ENCODE measurements at places on chromosomes 12 and 14.

GRCh38 chr12:71036526-71036925 lies 116.0 kb upstream of the PTPRR start:
- no peak for DNase-seq

DNA sequence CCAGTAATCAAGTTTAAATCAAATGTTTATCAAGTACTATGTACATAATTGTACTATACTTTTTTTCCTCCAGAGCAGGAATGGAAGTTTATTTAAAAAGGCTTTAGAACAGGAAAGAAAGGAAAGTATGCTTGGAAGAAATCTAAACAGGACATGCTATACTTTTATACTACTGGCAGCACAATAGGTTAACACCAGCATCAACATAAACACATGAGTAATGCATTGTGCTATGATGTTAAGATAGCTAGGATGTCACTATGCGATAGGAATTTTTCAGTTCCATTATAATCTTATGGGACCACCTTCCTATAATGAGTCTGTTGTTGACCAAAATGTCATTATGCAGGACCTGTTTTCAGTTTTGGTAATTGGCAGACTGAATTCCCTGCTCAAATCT lies 41.5 kb upstream of the ANKS1B start:
- DNase-seq: no peak

DNA sequence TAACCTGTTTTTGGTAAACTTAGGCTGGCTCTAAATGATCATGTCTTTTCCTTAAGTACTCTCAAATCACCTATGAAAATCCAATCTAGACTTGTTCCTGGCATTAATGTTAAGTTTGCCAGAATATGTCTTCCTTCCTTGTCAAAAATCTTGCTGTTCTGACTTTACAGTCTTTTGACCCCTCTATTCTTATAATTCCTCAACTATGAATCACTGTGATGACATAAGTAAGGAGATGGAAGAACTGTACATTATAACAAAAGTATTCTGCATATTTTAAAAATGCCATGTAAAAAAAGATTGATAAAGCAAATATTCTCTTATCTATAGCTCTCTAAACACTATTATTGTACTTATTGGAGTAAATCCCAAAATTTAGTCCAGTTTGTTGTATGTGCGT lies 51.4 kb upstream of the BAZ1A start:
- no peak for DNase-seq

DNA sequence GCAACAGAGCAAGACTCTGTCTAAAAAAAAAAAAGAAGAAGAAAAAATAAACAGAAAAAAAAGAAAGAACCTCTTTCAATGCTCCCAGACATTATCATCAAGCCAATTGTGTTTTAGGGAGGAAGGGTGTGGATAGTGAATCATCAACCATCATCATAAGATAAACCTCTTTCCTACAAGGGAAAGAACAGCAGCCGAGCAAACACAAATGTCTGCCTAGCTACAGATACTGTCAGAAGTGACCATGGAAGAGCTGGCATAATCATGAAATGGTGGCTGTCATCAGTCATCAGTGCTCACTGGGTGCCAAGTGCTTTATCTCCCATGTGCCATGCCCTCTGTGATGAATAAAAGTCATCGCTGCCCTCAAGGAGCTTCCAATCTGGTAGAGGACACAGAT lies 46.6 kb downstream of the SLC17A8 start:
- DNase-seq: no peak

GRCh38 chr12:106871477-106871876 lies 84.2 kb upstream of the TMEM263 start:
- no peak for DNase-seq

GRCh38 chr14:26410189-26410685 lies 187.6 kb downstream of the NOVA1 start:
- no peak for DNase-seq

DNA sequence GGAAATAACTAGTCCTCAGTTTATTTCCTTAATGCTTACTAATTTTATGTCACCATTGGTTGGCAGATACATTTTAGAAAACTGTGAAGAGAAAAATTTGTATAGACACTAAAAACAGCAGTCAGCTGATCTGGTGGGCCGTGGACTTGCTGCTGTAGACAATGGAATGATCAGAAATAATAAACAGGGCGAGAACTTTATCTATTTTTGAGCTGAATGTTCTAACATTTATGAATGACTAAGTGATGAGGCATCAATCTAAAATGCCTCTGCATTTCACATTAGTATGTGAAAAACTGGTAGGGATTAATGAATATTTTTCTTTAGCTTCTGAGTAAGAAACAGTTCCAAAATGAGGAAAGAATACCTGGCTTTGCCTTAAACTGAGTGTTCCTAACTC lies 24.8 kb upstream of the PKP2 start:
- DNase-seq: no peak

DNA sequence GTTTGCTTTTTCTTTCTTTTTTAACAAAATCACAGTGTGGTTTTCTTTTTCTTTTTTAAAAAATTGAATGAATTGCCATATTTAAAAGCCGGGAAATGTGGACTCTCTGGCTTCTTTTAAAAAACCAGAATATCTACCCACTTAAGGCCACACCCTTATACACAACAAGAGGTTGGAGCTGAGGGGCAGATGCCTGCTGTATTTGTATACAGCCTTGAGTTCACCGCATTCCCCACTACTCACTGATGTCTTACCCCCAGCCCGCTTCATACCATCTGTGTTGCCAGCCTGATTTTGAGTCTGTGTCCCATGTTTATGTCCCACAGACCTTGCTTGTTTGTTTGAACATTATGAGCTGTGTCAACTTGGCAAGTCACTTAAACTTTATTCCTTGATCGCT lies 14.3 kb downstream of the JDP2 start:
- DNase-seq: no peak

- no peak for DNase-seq
Measured at GRCh38 chr12:28343713-28344112, 153.5 kb downstream of the CCDC91 start.

- DNase-seq: no peak
Measured at GRCh38 chr12:76127588-76127987, 43.1 kb upstream of the NAP1L1 start.

GRCh38 chr12:52202361-52203078 lies 10.7 kb upstream of the KRT80 start:
- no peak for DNase-seq

GRCh38 chr12:6201213-6201608 lies 1.0 kb downstream of the CD9 start:
- DNase-seq: no peak

DNA sequence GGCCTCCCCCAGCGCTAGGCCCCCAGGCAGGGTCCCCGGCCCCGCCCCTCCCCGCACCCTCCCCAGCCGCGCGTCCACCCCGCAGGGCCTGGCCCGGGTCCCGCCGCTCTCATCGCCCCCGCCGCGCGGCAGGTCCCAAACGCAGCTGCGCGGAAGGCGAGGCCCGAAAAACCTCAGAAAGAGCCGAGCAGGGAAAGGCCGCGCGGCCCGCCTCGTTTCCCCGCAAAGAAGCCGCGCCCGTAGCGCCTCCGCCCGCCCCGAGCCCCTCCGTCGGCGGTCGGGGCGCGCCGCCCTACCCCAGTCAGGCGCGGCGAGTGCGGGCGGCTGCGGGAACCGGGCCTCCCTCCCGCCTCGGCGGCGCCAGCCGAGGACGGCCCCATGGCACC lies 324 bp downstream of the POLE start:
- no peak for DNase-seq

GRCh38 chr12:16531621-16532020 lies 74.3 kb downstream of the LMO3 start:
- no peak for DNase-seq

DNA sequence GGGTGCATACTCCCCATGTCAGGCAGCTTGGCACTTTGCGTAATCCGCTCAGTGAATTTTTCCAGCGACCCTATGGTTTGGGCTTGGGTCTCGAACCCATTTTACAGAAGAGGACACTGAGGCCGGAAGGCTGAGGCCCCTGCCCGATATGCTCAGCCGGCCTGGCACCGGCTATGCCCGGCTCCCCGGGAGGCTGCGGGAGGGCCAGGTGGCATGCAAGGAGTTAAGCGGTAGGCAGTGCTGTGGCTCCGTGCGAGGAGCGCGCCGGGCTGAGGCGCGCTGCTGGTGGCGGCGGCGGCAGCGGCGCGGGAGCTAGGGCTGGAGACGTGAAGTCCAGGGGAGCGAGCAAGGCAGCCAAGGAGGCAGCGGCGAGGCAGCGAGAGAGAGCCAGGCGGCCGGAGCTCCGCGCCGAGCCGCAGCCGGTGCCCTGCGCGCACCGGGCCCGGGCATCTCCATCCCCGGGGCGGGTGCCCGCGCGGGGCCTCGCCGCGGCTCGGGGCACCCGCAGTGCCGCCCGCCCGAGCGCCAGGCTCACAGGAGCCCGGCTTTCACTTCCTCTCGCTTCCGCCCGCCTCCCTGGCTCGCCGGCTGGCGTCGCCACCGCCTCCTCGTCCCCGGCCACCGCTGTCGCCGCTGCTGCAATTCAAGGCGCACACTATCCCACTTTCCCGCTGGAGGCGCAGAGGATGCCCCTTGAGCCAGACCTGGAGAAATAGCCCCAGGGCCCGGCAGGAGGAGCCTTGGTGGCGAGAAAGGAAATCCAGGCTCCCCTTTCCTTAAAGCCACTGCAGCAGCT lies at the start of gene WSCD2:
TSS of gene WSCD2 (plus strand) at position 272 of the 796 bp plus-strand sequence. CDS start 66,545 bp downstream, outside the sequence.
- DNase-seq: no peak

DNA sequence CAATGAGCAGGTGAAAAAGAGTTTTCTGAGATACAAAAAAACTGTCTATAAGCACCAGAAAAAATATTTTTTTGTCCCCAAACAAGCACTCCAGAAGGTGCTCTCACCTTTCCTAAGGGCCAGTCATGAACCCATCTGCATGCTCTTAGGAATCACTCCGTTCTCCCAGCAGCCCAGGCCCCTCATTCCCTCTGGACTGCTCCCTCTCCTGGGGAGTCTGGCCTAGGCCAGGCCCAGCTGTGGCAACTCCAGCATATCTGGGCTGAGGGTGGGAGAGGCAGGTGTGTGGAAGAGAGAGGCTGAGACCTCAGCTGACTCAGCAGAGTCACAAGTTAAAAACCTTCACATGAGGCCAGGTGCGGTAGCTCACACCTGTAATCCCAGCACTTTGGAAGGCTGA lies 54.6 kb downstream of the TRAFD1 start:
- DNase-seq: no peak

- DNase-seq: no peak
Measured at GRCh38 chr12:86723326-86723725, 467.1 kb upstream of the MGAT4C start.

GRCh38 chr12:48125985-48126384 lies 6.8 kb downstream of the PFKM start:
- no peak for DNase-seq

DNA sequence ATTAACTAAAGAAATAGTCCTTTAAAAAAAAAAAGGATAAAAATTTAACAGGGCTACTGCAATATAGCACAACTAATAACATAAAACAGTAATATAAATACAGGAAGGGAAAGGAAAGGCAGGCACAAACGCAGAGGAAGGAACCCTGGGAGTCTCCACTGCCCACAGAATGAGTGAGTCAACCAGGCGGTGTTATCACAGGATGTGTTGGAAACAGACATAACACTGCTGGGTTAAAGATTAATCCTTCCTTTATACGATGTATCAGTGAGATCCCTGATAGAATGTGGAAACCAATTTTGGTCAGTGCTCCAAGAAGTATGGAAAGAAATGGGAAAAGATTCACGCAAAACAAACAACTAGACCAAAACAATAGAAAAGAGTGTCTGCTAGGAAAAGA lies 47.9 kb downstream of the FGD6 start:
- no peak for DNase-seq

DNA sequence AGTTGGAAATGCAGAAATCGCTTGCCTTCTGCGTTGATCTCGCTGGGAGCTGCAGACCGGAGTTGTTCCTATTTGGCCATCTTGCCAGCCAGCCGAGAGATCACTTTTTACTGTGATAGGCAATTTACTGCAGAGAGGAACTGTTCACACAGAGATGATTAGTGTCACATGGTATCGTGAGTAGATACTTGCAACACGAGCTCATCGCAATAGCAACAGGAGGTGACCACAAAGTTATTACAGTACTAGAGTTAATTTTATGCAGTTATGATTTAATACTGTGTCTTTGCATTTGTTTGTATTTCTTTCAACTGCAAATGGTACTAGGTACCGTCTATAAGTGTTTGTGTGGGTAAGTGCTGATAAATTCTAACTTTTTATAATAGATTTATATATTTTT lies 27.8 kb downstream of the NOPCHAP1 start:
- DNase-seq: no peak

DNA sequence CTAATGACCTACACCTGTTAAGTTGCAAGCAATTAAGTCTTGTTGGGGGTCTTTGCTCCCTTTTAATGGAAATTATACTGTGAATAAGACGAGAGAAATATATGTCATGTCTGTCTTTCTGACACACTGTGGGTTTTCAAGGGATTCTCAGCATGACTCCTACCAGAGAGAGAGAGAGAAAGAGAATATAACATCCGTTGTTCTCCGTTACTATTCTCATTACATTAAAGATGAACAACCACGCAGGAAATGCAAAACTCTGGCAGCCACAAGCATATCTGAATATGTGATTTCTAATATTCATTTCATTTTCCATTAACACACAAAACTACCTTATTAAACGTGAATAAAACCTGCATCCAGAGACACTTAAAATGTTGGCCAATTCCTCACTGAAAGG lies 67.3 kb upstream of the EGLN3 start:
- DNase-seq: no peak

- DNase-seq: no peak
Measured at GRCh38 chr12:94165138-94165537, 16.8 kb downstream of the PLXNC1 start.

DNA sequence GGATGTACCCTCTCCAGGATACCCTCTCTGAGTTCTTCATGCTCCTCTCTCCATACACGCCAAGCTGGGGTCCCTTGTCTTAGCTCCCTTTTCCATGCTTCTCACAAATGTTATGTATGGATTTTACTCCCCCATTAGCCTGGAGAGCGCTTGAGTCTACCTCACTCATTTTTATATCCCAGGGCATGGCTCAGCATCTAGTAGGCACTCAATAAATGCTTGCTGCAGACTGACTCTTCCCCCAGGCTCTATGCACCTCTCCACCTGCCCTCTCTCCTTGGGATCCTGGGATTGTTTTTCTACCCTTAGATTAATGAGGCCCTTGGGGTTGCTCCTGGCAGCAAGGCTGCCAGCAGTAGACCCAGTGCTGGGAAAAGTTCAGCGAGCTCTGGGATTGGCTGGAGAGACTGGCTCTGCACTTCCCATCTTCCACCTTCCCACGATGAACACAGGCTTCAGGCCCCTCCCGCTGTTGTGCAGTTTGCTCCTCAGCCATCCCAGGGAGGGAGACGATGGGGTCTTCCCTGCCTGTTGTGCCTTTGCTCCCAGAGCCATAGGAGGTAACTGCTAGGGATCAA lies 2.2 kb downstream of the NRIP2 start:
- no peak for DNase-seq

GRCh38 chr14:58200846-58201245 lies 897 bp downstream of the ACTR10 start:
- no peak for DNase-seq

All from activated T-cell treated with anti-CD3 and anti-CD28 coated beads for 1 hour (primary cell).